ENCODE measurements at places on chromosomes 5 and 9. TPM values are rescaled to one million over a fixed set of nuclear protein-coding genes. Genes with fewer than 3 reads are reported as not detected.
A peak's percentile ranks its signal among the peaks of the same experiment; 100 is the strongest.

DNA sequence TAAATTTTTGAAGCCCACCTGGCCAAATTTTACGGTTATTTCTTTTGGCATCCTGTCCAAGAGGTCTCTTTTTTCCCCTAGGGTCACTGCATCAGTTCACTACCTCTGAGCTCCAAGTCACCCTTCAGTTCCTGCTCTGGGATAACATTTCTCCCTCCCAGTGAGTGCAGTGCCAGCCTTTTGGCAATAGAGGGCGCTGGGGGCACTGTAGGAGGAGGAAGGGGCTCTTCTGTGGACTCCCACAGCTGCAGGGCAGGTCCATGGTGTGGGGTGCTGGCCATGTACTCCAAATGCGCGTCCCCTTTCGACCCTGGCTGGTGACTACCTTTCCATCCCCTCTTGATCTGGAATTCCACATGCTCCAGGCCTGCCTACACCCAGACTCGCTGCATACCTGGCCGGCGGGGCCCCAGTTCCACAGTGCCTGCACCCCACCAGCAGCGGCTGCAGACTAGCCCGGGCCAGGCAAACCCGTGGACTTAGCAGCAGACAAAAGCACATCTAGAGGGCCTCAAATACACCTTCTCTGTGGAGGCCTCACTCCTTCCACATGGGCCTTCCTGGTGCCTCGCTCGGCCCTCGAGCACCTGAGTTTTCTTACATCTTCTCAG, 20.3 kb upstream of the NINJ1 start:
- no peak for DNase-seq

DNA sequence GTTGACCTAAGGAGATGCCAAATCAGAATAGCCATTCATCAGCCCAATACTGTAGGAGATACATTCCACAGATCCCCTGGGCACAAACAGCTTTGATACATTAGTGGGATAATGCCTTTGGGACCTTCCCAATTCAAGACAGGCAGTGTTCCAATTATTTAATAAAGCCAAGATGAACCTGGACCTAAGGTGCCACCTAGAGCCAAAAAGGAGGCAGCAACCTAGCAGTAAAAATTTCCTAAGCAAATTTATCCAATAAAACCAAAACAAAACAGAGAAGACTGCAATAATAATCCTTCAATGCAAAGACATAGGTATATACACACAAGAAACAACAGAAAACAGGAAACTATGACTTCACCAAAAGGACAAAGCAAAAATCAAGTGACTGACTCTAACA, 253.0 kb downstream of the HINT1 start:
- no peak for DNase-seq

GRCh38 chr9:136690104-136690805, 3.0 kb upstream of the AGPAT2 start:
- no peak for DNase-seq

GRCh38 chr9:124347206-124347967, 67.9 kb downstream of the PSMB7 start:
- DNase-seq, result no peak

GRCh38 chr9:2833096-2833495, 10.8 kb downstream of the PUM3 start:
- DNase-seq, result no peak

- no peak for DNase-seq
These were observed 2.5 kb upstream of the MATR3 start for GRCh38 chr5:139291051-139291450.

GRCh38 chr5:160260006-160260775, 30.9 kb downstream of the FABP6 start:
- no peak for DNase-seq

- no peak for DNase-seq
These were observed 19.2 kb downstream of the BHMT start for GRCh38 chr5:79130781-79131180.

- no peak for DNase-seq
These were observed 131.1 kb downstream of the RMI1 start for GRCh38 chr9:84111726-84112125.

- no peak for DNase-seq
These were observed 102.9 kb downstream of the BOD1 start for GRCh38 chr5:173513521-173513991.

GRCh38 chr5:1521671-1522600, 1.8 kb downstream of the LPCAT1 start:
- no peak for DNase-seq

GRCh38 chr9:98380065-98380681, 124.7 kb upstream of the TBC1D2 start:
- DNase-seq, result no peak

DNA sequence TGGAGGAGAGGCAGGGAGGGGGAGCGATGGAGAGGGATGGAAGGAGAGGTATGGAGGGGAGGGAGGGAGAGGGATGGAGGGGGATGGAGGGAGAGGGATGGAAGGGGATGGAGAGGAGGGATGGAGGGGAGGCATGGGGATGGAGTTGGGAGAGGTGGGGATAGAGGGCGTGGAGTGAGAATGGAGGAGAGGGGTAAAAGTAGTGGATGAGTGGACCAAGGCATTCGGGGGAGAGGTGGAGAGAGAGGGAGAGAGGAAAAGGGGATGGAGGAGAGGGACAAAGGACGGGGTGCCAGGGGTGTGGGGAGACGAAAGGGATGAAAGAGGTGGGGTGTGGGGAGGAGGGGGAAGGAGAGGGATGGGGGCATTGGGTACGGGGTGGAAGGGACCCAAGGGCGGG, 100.4 kb downstream of the VAV2 start:
- no peak for DNase-seq

GRCh38 chr9:76730801-76731200, 33.4 kb upstream of the PCA3 start:
- no peak for DNase-seq

DNA sequence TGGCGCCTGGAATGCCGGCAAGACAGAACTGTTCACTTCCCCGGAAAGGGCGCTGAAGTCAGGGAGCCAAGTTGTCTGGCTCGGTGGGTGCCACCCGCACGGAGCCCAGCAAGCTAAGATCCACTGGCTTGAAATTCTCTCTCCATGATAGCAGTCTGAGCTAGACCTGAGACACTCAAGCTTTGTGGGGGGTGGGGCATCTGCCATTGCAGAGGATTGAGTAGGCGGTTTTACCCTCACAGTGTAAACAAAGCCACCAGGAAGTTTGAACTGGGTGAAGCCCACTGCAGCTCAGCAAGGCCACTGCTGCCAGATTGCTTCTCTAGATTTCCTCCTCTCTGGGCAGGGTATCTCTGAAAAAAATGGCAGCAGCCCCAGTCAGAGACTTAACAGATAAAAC, 277.4 kb downstream of the SLCO4C1 start:
- DNase-seq, result no peak

DNA sequence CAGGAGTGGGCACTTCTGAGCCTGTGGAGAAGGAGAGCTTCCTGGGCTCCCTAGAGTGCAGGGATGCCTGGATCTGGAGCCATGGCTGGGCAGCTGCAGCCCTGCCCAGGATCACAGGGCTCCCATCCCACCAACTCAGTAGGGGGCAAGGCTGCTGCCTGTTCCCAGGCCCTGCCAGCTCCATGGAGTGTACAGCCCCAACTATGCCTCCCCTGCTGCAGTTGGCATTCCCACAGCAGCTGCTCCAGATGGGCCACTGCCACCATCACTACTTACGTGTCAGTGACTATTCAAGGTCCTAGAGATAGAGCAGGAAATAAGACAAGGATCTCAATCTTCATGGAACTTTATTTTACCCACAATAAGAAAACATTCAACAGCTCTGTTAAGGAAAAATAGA, 107.1 kb upstream of the TNPO1 start:
- no peak for DNase-seq

GRCh38 chr5:31107091-31107518, 86.4 kb upstream of the CDH6 start:
- DNase-seq, result no peak

GRCh38 chr5:35138232-35138631, 90.5 kb upstream of the AGXT2 start:
- no peak for DNase-seq

DNA sequence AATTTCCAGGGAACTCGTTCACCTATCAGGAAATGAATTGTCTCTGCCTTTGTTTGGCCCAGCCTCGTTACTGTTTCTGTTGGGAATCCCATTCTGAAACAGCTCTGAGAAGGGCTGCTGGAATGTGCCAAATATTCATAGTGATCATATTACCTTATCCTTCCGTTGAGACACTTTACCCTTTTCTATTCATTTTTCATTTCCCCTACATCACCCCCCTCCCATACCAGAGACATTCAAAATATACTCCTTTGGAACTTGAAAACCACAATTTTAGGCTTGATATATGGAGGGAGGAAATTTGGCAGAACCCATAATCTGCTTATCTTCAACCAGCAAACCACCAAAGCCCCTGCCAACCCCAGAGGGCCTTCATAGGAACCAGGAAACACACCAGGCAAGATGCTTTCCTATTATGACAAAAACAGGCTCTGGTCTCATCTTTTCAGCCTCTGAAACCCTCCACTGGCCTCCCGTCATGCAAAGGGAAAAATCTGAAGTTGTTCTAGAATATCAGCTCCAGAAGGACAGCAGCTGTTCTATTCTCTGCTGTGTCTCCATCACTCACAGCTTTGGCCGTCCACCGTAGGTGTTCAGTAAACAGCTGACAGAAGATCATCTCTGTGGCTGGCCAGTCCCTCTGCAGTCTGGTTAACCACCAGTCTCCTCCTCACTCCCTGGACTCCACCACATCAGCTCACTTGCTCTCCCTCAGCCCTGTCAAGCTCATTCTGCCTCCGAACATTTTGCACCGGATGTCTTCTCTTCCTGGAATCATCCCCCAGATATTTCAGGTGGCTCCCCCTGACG, 217.2 kb upstream of the WWC1 start:
- no peak for DNase-seq

DNA sequence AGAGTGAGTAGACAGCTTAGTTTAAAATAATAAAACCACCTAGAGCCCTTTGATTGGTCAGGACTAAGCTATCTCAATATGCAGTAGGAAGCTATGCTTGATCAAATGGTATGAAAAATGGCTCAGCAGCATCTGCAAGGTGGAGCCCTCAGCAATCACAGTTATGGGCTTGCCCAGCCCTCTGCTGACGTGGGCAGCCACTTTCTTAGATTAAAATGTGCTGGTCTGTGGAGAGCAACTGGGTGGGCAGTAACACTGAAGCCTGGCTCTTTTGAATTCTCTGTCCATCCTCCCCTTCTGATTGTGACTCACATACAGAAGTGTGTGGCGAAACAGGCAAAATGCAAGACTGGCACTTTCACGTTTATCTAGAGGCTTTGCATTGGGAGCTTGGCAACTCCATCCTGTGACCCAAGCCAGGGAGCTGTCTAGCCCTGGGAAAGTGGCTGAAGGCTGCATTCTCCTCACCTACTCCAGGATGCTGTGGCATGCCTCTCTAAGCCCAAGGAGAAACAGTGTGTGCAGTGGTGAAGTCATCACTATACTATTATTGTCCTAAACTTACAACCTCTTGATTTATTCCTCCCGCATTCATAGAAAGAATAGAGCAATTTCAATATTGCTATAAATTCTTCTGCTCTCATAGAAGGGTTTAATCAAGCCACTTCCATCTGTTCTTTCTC, 61.1 kb downstream of the MED10 start:
- DNase-seq, result no peak

DNA sequence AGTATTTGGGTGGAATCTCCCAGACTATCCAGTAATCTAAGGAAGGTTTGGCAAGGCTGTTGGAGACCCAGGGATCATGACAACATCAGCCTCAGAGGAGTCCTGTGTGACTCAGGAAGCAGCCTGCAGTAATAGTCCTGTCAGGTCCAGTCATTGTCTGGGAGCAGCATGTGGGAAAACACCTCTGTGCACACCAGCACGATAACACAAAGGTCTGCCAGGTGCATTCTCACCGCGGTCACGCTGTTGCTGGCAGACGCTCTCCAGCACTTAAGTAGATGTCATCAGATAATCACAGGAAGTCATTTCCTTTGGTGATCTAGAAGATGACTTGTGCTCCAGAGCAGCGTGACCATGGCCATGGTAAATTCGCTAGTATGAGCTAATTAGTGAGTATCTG, 99.2 kb upstream of the IQGAP2 start:
- DNase-seq, result no peak

DNA sequence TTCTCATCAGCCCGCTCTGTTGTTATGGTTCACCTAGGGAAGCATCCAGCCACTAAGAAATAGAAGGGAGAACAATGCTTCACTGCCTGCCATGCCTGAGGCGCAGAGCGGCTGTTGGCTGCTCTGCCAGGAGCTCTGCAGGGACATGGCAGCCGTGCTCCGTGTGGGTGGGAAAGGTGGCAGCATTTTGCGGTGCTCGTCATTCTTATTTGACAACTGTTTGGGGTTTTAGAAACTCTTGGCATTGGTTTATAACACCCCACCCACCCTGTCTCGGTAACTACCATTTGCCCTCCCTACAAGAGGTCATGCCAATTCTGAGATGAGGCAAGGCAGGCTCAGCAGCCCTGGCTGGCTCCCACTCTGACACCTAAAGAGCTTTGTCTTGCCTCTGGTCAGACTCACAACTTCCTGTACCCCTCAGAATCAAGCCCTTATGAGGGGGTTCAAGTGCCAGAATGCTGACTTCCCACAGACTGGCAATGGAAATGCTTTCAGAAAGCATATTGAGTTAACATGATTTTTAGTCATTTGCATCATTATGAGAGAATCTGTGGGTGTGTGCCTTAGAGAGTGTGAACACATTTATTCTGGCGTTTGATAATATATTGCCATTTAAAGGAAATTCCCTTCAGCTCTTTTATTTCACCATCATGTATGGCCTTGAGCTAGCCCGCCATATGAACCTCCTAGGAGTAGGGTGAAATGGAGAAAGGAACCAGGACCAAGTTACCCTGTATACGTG, 288.0 kb upstream of the ANKRD55 start:
- DNase-seq, result no peak

DNA sequence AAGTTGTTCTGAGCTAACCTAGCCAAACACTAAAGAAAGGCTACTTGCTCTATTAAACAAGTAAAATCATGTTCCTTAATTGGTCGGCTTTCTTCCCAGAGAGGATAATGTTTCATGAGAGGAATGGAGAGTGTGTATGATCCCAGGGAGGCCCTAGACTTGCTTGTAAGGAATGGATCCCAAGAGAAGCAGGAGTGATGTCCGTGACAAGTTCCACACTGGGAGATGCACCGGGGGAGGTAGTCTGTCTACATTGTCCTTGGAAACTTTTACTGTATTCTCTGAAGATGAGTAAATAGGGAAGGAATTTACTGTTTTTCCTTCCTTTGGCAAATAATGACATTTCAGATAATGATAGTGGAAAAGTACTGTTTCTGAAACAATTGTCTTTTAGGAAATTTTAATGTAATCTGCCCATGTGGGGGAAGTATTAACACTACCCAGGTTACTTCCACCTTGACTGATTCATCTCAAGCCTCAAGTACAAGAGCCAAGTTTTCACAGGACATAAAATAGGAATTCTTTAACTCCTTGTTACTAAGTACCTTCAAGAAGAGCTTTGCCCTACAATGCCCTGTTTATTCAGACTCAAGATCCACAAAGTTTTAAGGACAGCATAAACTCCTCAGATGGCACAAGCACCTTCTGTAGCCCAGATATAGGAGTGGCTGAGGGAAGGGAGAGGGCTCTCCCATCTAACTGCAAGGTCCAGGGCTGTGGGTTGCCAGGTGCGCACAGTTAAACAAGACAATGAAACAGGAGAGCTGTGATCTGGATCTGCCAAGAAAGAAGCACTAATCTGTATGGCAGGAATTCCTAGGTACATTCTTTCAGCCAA, 152.1 kb downstream of the GNA14 start:
- DNase-seq, result peak; percentile 50

SLC6A7 gene
- total RNA-seq, result not detected

OR1J2 gene
- not detected for total RNA-seq

JAKMIP2 gene
- total RNA-seq, result 1.2 TPM

ISOC1 gene
- total RNA-seq, result 31.1 TPM

TLN1 gene
- 315 TPM for total RNA-seq

ARSK gene
- 23.3 TPM for total RNA-seq

Data from prostate gland (tissue), 2 donors.